ENCODE measurements at places on chromosomes 2 and 18.

- no peak for DNase-seq
These were observed 127.8 kb downstream of the OSBPL6 start for GRCh38 chr2:178322068-178322467.

DNA sequence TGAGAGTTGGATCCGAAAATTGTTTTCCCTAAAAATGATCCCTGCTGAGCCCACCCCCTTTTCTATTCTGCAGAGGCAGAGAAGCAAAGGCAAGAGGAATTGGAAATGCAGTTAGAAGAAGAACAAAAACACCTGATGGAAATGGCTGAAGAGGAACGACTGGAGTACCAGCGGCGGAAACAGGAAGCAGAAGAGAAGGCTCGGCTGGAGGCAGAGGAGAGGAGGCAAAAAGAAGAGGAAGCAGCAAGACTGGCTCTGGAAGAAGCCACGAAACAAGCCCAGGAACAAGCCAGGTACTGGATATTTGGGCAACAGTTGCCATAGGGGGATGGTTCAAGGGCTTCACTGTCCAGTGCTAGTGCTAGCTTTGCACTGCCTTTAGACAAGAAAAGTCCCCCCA lies 41.7 kb downstream of the SUMO1 start:
- DNase-seq = no peak

DNA sequence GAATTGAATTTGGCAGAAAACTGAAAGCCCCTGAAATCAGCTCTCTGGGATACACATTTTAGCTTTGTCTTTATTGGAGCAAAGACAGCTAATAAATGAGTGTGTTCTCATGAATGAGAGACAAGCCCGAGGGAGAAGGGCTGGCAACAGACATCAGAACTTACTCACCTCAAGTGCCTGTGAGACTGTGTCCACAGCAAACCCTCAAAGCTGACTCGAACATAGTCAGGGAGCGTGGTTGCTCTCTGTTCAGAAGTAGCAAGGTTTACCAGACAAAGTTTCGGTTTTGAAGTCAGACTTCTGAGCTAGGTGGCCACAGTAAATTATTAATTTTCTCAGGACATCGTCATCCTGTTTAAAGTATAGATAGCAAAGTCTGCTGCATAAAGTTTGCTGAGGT lies 207.9 kb downstream of the CMPK2 start:
- DNase-seq = no peak

DNA sequence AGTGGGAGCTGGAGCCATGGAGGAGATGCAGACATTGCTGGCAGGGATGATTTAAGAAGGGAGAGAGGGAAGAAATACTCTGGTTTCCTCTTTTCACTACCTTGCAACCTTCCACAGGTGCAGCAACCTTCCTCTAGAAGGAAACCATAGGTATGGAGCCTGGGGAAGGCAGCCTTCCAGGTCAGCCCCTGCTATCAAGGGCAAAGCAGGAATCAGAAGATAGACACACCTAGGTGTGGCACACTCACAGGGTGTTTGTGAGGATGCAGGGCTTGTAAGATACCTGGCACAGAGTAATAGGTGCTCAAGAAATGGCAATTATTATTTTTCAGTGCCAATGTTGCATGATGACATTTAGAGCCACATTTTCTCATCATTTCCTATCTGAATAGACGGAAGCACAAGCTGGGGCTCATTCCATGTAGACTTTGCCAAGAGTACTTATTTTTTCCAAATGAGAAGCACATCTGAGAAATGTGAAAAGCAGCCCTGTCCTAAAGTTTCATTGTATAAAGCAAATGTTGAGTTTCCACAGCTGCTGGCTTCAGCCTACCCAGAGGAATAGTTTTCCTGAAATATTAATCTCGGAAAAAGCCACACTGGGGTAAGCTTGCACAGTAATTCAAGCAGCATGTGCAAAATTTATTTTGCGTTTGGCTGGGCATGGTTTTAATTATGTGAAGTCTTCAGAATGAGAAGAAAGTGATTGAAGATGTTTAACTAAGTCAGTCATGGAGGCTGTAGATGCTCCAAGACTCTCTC lies 20.6 kb downstream of the EVA1A start:
- peak; percentile 79 for DNase-seq

DNA sequence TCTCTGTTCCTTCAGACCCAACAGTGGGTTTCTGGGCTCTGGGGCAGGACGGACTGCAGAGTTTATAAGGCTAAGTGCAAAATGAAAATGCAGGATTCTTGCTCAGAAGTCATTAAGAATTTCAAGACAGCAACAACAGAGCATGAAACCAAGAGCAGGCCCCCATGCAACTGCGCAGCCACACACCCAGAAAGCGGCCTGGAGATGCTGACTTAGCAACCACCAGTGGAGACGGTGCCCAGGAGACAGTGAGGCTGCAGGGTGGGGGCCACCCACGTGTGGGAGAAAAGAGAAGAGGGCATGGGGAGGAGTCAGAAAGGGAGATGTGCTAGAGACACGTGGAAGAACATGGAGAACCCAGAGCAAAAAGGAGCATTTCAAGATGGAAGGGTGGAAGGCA lies 66.5 kb downstream of the GALNT14 start:
- no peak for DNase-seq

GRCh38 chr2:15038366-15039364 lies 406.1 kb downstream of the LRATD1 start:
- DNase-seq = no peak

GRCh38 chr2:25736899-25737515 lies 63.6 kb upstream of the DTNB start:
- no peak for DNase-seq

- peak; percentile 65 for DNase-seq
These were observed 137.9 kb downstream of the ICOS start for GRCh38 chr2:204074456-204074855.

DNA sequence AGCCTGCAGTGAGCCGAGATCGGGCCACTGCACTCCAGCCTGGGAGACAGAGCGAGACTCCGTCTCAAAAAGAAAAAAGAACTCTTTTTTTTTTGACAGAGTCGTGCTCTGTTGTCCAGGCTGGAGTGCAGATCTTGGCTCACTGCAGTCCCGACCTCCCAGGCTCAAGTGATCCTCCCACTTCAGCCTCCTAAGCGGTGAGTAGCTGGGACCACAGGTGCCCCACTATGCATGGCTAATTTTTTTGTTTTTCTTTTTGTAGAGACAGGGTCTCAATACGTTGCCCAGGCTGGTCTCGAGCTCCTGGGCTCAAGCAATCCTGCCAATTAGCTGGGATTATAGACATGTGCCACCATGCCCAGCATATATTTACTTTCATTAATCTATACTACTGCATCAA lies 12.5 kb upstream of the INO80D start:
- no peak for DNase-seq

- no peak for DNase-seq
These were observed 74.9 kb downstream of the ANKRD44 start for GRCh38 chr2:197235711-197236110.

DNA sequence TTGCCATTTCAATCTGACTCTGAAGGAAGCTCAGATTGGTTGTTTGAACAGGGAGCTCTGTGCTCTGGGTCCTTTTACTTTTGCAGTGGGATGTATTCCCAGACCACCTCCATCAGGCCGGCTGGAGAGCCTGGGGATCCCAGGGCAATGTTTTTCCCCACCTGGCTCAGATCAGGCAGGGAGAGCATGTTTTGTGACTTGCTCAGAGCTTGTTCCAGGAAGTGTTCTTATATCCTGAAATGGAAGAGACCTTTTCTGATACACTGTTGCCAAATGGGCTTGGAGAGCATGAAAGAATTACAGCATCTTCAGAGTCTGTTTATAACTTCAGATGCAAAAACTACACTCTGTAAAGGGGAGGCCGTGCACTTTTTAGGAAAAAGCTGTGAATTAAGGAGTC lies 56.0 kb downstream of the LIPG start:
- peak; percentile 43 for DNase-seq

GRCh38 chr18:27382567-27383216 lies 197.6 kb upstream of the CHST9 start:
- DNase-seq = no peak

DNA sequence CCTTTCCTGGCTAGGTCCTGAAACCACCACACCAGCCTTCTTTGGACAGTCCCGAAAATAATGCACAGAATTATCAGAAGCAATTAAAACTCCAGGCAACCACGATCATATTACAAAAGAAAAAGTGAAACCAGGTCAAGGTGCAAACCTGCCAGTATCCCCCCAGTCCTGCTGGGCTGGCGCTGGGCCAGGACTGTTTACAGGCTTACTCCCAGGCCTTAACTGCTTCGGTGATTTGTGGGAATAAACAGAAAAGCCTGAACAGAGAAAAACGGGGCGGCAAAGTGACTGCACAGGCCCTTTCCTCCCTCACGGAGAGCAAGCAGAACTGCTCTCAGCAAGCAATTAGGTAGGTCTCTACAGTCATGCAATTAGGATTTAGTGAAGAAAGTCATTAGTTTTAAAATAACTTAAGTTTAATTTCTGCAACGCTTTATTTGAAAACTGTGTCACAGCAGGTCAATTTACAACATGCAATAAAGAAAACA lies 1.3 kb downstream of the HDAC4 start:
- peak; percentile 29 for DNase-seq

GRCh38 chr2:112147382-112148168 lies 9.4 kb downstream of the FBLN7 start:
- DNase-seq = peak; percentile 50

- peak; percentile 3 for DNase-seq
These were observed 911.4 kb upstream of the ZEB2 start for GRCh38 chr2:145431181-145431951.

DNA sequence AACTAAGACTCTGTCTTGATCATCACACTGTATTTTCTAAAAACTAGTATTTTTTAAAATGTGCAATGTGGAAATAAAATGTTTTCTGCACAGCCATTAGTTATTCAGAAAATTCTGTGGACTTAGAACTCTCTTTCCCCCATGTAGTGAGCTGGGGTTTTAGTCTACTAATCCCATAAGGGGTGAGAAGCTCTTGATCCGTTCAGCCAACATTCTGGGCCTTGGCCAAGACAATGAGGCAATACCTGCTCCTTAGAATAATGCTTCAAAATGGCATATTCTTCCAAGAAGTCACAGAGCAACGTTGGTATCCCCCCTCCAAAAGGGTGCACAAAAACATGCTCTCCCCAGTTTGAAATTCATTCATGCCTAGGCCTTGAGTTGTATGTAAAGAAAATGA lies 4.0 kb downstream of the REEP1 start:
- no peak for DNase-seq

- no peak for DNase-seq
These were observed 226.1 kb downstream of the DYSF start for GRCh38 chr2:71679491-71679890.

GRCh38 chr2:173978447-173978846 lies 13.3 kb upstream of the SP3 start:
- DNase-seq = no peak

DNA sequence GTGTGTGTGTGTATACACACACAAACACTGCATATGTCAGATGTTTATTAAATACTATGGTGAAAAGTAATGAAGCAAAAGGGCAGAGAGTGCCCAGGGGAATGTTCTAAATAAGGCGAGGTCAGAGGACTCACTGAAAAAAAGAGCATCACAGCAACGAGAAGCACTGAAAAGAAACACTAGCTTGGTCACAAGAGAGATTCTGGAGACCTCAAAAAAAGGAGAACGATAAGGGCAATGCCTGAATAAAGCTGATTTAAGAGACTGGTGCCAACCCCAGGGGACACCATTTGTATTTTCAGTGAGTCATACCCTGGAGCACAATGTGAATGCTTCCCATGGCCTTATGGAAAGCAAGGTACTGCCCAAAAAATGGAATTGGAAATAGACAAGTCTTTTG lies 14.5 kb downstream of the SLC40A1 start:
- peak; percentile 74 for DNase-seq

DNA sequence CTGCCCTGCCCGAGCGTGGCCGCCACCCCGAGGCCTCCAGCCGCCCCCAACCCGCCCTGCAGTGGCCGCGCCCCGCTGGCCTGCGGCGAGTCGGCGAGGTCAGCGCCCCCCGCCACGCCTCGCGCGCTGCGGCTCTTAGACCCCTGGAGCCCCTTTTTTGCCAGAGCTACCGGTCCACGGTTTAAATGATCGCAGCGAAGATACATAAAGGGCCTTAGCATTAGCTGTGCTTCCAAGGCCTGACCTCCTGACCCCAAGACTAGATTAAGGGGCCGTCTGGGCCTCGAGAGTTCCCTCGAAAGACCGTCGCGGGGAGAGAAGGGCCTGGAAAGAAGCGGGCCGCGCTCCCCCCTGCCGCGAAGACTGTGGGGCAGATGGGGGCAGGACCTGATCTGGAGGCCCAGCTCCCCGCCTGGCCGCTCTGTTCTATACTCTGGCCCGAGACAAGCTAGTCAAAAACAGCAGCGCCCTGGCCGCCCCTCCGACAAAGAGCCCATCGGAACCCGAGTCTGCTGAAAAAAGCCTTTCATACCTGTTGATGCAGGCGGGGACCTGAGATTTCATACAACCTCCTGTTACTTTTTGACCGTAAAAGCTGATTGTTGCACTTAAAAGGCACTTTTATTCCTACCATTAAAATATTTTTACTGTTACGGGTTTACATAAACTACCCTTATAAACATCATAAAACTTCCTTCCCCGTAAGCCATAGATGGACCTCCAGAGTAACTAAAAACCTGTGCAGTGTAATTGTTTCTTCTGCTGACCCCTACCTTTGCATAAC lies 68.7 kb upstream of the PSMD14 start:
- DNase-seq = no peak

DNA sequence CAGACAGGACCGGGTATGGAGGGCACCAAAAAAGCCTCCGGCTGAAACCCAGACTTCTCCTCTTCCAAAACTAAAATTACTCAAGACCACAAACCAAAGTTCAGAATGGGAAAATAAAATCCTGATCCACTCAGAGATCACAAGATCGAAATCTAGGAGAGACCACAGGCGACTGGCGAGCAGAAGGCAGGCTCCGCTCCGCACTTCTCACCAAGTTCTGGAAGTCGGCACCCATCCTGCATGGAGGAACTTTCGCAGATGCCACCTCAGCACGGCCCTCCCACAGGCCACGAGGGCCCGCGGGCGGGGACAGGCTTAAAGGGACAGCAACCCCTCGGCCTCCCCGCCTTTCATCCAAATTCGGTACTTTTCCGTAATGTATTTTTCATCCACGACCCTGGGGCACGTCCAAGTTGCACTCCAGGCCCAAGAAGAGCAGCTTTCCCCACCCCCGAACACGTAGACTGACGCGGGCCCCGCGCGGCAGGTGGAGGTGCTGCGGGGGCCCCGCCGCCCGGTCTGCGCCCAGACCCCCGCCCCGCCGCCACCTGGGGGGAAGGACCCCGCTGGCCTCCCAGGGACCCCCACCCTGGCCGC lies 43.7 kb downstream of the HDLBP start:
- peak; percentile 83 for DNase-seq

GRCh38 chr2:106977717-106978116 lies 91.8 kb upstream of the ST6GAL2 start:
- DNase-seq = peak; percentile 66

DNA sequence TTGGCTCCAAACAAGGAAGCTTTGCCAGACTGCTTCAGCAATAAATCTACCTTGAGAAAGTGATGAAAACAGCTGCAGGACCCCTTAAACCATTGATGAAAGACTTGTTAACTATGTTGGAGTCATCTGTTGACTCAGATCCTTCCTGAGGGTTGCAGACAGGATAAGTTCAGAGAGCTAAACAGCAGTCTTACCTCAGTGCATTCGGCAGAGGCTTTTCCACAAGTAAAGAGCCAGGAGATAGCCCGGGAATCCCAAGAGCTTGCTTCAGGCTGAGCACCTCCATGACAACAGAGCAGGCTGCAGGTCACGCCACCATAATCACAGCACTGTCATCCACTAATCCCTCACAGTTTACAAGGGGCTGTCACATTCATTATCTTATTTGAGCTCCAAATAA lies 23.7 kb downstream of the KIAA2012 start:
- DNase-seq = peak; percentile 31

GRCh38 chr2:159187106-159187505 lies 99.4 kb downstream of the WDSUB1 start:
- peak; percentile 43 for DNase-seq
